ENCODE measurements at places on chromosomes 12 and 14.

DNA sequence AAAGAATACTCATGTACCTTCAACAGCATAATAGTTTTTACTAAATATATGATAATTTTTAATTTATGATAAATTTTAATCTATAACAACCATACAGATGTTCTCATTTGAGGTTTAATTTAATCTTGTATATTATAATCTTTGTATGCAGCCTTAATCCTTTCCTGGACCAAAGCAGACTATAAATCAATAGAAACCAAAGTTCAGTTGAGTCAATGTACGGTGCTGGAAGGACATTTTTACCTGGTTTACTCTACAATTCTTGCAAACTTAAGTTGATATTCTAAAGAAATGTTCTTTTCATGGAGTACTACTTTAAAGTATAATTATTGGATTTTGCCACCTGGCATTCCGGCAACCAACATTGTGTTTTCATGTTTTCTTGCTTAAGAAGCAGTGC, 118.0 kb downstream of the STAB2 start:
- DNase-seq: no peak

DNA sequence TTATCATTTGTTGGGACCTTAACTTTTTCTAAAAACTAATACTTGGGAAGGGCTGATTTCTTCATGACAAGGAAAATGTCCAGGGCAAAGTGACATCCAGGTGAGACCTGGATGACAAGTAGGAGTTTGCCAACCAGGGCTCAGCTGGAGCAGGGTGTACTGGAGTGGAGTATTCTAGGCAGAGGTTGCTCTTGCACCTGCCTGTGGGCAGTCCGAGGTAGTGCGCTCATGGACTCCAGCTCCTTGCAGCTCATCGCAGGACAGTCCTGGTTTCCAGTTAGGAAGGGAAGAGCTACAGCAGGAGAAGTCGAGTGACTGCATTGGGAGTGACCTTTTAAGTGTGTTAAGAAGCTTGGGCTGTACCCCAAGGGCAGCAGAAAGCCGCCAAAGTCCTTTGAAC, 175.9 kb downstream of the PELI2 start:
- DNase-seq: no peak

DNA sequence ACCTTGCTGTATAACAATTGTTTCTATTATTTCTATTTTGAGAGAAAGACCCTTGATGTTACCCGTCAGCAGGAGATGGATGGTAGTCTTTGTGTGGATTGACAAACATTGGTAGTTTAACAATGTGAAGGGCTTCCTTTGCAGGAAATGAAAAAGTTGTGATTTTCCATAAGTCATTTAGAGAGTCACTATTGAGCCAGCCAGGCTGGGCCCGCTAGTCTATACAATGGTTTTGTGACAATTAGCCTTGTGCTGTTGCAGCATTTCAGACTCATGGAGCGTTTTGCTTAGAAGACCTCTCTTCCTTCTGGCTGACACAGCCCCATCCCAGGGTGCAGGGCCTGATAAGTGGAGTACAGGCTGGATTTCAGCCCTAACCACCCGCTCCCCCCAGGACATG, 18.3 kb upstream of the SLC38A2 start:
- no peak for DNase-seq

- DNase-seq: no peak
Observed at GRCh38 chr14:56124327-56124726, 6.1 kb downstream of the PELI2 start.

- no peak for DNase-seq
Observed at GRCh38 chr14:61564618-61565091, 130.7 kb upstream of the HIF1A start.
